ENCODE measurements at places on chromosomes 7 and 10. TPM values are rescaled to one million over a fixed set of nuclear protein-coding genes. Genes with fewer than 3 reads are reported as not detected.

- H3K27ac ChIP-seq: no peak overlapping the region
- H3K4me3 ChIP-seq: no peak overlapping the region
- no peaks in the 10 kb centered on the region for H3K36me3 ChIP-seq
Observed at GRCh38 chr7:28768577-28769147, 189.5 kb downstream of the TRIL start.

RFC2 gene
- total RNA-seq: 21.9 TPM

AEBP1 gene
- total RNA-seq: 219 TPM

DNA sequence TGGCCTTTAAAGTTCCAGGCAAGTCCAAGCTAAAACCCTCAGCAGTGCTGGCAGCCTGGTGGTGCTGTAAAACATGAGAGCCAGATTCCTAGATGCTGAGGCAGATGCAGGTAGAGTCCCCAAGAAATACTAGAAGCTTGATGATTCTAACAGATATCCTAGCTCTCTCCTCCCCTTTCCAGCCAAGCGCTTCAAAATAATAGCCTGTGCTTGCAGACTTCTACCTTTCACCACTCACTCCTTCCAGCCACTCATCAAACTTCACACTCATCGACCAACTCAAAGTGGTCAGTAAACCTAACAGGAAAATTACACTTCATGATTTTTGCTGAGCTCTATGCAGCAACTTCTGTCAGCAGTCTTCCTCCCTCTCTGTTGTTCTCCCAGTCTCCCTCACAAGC lies 50.2 kb downstream of the LMBR1 start:
- no peak overlapping the region for H3K4me3 ChIP-seq
- no peak overlapping the region for H3K27ac ChIP-seq
- peak; percentile 33 for DNase-seq
- H3K27me3 ChIP-seq: no peaks in the 10 kb centered on the region
- no peaks in the 10 kb centered on the region for H3K4me1 ChIP-seq
- no peaks in the 10 kb centered on the region for H3K36me3 ChIP-seq

CNPY1 gene
- not detected for total RNA-seq
